Hematopoietic multipotent progenitor cell treated with erythropoietin and hydrocortisone succinate and interleukin-3 and kit ligand, for 6 days (in vitro differentiated cells): ENCODE measurements at places on chromosomes 4 and X.

- peak; percentile 38 for DNase-seq
These were observed 936 bp downstream of the TMEM144 start for GRCh38 chr4:158211222-158211621.

- DNase-seq: no peak
These were observed 47.2 kb downstream of the AFAP1 start for GRCh38 chr4:7892212-7893019.

GRCh38 chrX:10608099-10608498 lies 12.3 kb downstream of the MID1 start:
- DNase-seq: no peak

- DNase-seq: no peak
These were observed 98.8 kb upstream of the STX18 start for GRCh38 chr4:4640692-4641091.

GRCh38 chrX:114800719-114801118 lies 216.7 kb downstream of the IL13RA2 start:
- no peak for DNase-seq

DNA sequence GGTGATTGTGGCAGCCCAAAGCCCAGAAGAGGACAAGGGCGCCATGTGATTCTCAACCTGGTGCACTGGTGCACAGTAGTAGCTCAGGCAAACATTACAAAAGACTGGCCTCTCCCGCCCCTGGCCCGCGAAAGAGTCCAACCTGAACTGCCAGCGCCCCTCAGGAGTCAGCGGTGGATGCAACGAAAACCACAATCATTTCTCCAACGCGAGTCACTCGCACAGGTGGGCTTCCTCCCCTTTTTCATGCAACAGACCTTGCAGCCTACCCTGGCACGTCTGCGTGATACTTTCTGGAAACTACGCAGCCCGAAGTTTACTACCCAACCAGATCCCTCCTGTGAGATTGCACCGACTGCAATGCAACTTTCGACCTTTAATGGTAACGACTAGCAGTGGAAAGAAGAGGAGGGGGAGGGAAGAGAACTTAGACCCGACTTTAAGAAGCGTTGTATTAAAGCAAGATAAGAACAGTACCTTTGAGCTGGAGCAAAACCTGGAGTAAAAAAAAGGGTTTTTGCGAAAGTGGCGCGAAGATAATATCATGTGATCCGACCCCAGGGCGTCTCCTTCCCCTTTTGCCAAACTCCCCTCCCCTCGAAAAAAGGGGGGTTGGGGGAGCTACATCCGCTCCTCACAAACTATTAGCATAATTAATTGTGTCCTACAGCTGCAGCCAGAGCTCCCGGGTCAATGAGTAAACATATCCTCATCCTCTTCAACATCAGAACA lies 63.3 kb upstream of the CCDC160 start:
- peak; percentile 11 for DNase-seq

DNA sequence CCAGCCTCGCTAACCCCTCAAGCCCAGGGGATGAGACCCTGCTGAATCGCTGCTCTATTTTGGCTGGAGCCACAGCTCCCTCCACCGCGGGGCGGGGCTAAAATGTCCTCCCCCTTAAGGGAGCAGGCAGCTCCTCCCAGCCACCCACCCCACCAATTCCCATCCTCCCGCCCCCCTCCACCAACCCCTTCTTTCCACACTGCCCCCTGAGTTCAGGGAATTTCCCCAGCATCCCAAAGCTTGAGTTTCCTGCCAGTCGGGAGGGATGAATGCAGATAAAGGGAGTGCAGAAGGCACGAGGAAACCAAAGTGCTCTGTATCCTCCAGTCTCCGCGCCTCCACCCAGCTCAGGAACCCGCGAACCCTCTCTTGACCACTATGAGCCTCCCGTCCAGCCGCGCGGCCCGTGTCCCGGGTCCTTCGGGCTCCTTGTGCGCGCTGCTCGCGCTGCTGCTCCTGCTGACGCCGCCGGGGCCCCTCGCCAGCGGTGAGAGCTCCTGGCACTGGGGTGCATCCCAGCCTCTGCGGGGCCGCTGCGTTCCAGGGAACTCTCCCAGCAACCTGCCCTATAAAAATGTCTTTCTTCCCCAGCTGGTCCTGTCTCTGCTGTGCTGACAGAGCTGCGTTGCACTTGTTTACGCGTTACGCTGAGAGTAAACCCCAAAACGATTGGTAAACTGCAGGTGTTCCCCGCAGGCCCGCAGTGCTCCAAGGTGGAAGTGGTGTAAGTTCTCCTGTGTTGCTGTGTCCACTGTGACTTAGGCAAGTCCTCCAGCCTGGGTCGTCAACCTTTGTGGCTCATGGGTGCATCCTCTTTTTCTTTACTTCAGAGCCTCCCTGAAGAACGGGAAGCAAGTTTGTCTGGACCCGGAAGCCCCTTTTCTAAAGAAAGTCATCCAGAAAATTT lies at the start of gene CXCL6:
Gene CXCL6, plus strand, starts transcription at position 306 of the 907 bp plus-strand sequence. Its CDS starts 73 bp downstream, at position 379.
- peak; percentile 26 for DNase-seq

DNA sequence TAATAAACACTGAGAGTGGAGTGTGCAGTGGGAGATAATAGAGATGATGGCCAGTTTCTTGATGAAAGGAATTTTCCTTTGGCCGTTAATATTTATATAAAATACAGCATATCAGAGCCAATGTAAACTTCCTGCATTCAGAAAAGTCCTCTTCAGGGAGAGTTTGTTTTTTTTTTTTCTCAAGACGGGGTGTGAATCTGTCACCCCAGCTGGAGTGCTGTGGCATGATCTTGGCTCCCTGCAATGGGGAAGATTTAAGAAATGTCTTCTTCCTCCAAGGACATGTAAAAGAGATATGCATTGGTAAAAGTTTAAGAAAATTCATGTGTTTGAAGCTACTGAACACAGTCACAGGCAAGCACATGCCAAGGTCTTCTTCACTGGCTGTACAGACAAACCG lies 25.4 kb upstream of the TBC1D9 start:
- DNase-seq: no peak

GRCh38 chr4:185398618-185399017 lies 2.0 kb downstream of the ANKRD37 start:
- DNase-seq: no peak

GRCh38 chrX:20333672-20334071 lies 67.0 kb upstream of the RPS6KA3 start:
- no peak for DNase-seq

- DNase-seq: no peak
These were observed 540 bp upstream of the HADH start for GRCh38 chr4:107989162-107989536.

DNA sequence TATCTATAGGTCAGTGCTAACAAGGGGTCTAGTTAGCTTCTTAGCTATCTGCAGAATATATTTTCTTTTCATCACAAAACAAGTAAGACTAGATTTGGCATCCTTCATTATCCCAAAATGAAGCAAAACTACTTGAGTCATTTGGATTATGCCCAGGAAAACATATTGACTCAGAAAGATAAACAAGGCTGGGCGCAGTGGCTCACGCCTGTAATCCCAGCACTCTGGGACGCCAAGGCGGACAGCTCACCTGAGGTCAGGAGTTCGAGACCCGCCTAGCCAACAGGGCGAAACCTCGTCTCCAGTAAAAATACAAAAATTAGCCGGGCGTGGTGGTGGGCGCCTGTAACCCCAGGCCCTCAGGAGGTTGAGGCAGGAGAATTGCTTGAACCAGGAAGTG lies 18.0 kb upstream of the MND1 start:
- no peak for DNase-seq

GRCh38 chr4:53914313-53915016 lies 149.9 kb downstream of the CHIC2 start:
- peak; percentile 73 for DNase-seq

DNA sequence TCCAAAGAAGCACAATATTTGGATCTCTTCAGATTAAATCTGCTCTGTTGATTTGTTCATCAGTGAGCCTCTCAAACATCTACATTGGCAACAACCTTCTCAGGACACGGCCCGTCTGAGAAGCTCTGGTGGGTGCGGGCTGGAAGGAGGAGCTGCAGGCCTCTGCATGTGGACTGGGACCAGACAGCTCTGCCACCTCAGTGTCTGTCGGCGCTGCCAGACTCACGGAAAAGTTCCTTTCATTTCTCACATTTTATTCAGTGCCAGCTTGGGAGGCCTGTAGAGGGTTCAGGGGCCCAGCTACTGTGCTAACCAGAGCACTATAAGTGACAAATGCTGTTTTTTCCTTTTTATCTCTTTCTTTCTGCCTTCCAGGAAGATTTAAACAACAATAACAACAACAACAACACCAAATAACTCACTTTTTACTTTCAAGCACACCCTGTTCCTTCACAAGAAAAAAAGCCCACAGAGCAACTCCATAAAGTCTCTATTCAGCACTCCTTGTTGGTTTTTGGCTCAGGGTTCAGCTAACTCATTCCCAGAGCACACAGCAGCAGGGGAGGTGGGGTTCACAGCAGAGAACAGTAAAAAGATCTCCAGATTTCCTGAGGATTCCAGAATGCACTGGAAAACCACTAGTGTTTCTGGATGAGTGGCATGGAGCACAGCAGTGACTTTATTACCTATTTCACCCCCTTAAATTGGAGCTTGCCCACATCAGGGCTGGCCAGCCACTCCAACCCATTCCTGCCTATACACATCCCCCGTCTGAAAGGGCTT lies 23.2 kb upstream of the HOPX start:
- DNase-seq: no peak

DNA sequence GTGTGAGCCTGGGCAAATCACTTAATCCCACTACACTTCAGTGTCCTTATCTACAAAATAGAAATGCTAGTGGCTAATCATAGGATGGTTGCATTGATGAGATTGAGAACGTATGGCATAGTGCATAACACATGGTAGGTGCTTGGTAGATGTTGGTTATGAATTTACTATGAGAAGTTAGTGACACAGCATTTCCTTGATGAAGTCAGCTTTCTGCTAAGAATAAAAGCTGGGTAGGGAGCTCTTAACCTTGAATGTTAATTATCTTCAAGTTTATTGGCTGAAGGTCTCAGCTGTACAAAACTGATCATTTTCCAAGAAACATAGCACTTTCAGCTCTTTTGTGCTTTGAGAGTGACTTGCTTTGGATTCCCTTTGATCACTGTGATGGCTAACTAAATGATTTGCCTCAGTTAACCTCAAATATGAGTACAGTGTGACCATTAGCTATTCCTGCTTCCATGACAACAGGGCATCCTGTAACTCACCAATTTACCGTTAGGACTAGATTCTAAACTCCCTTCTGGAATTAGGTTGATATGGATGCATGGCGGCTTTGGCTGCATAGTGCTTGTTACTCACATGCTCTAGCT lies 17.8 kb downstream of the PDK3 start:
- DNase-seq: no peak

- DNase-seq: no peak
These were observed 20.9 kb downstream of the UVSSA start for GRCh38 chr4:1367936-1368289.

GRCh38 chr4:178081896-178082295 lies 639.7 kb upstream of the AGA start:
- no peak for DNase-seq

GRCh38 chrX:113929004-113929403 lies 654.9 kb upstream of the HTR2C start:
- peak; percentile 60 for DNase-seq

GRCh38 chr4:141660880-141661279 lies 24.5 kb downstream of the IL15 start:
- no peak for DNase-seq

- no peak for DNase-seq
These were observed 69.2 kb downstream of the KIT start for GRCh38 chr4:54726907-54727306.

GRCh38 chr4:75997946-75998345 lies 7.2 kb upstream of the SDAD1 start:
- DNase-seq: no peak

DNA sequence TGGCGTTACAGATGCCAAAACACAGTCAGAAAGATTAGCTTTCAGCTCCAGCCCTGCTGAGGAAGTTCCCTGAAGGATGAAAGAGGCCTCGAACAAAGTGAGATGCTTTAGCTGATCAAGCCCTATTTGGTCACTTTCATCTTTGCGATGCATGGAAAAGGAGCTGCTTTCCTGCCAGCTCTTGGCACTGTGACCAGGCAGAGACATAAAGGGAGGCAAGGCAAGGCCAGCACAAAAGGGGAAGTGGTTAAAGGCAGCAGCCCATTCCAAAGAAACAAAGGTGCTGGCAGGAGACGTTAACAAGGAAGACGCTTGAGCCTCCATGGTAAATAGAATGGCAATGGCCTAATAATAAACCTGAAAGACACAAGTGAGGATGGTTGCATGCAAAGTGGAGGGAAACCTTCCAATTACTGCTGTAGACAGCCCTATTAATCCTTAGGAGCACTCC lies 617.1 kb upstream of the INTU start:
- DNase-seq: no peak

- no peak for DNase-seq
These were observed 132.3 kb upstream of the PTCHD1 start for GRCh38 chrX:23202326-23202725.

DNA sequence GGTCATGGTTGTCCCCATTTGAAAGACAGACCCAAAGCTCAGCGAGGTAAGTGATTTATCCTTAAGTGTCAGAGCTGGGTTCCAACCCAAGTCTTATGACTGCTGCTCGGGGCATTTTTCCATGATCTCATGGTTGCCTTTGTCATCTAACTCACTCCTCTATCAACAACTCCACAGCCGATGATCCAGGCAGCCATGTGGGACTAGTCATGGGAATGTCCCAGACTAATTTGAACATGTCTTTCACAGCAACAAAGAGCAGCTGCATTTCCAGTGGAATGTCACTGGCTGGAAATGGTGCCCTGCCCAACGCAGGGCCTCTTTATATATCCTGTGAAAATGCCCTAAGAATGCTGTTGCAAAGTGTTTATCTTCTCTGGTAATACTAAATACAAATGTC lies 284.8 kb upstream of the PPARGC1A start:
- DNase-seq: no peak

GRCh38 chr4:112189754-112190153 lies 41.8 kb upstream of the AP1AR start:
- peak; percentile 16 for DNase-seq

DNA sequence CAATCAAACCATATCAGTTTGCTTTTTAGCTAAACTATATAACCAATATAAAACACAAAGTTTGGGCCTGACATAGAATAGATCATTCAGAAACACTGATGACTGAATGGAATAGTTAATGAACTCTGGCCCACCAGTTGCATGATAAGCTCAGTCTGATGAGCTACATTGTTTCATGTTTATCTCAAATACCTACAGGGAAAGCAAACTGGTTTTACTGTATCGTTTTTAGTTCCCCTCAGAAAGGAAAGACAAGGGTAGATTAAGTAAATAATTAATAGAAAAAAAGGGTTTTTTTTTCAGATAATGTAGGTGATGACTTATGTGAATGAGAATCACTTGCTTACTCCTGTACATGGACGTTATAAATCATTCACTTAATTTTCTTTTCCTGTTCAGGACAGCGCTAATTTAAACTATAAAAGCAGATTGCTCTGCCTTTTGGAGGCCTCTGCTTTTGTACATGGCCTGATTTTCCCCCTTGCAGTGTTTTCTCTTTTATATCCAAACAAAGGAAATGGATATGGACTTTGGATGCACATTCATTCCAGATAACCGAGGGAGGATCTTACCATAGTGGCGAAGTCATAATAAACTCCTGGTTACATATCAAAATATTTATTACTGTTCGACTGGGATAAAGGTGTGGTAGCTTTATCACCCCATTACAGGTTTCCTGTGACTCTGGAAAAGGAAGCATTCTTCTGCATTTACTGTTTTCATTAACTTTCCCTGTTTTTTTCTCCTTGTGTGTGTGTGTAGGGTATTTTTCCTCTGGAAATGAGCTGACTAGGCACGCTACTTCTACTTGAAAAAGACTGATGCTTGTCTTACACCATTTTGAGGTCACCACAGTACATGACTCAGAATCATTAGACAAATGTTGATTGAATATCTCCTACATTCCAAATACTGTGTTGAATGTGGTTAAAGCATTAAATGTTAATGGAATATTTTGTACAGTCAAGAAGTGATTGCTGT lies 373.1 kb upstream of the HS3ST1 start:
- no peak for DNase-seq

- DNase-seq: peak; percentile 18
These were observed 69.0 kb downstream of the KLHL13 start for GRCh38 chrX:118047446-118048186.
